ENCODE measurements at places on chromosomes 3 and 15. TPM values are rescaled to one million over a fixed set of nuclear protein-coding genes. Genes with fewer than 3 reads are reported as not detected.

Gene ZIC1
- 0.08 TPM for polyA plus RNA-seq

Gene FSTL1
- 519 TPM for polyA plus RNA-seq

Gene SNX22
- 1.9 TPM for polyA plus RNA-seq

Gene RPL4
- polyA plus RNA-seq = 3,332 TPM

Gene SEMA3G
- 19.1 TPM for polyA plus RNA-seq

Gene MASP1
- 8.7 TPM for polyA plus RNA-seq

Gene GOLGA8T
- polyA plus RNA-seq = 0.35 TPM

Gene MAP6D1
- 0.88 TPM for polyA plus RNA-seq

Gene SCG5
- polyA plus RNA-seq = 18.2 TPM

Gene GRAMD1C
- 34.7 TPM for polyA plus RNA-seq

Gene WDR48
- polyA plus RNA-seq = 117 TPM

Gene FBXL2
- 28.7 TPM for polyA plus RNA-seq

Gene LRTM1
- polyA plus RNA-seq = not detected

Gene AMOTL2
- 75.0 TPM for polyA plus RNA-seq

Gene MRAS
- polyA plus RNA-seq = 29.7 TPM

Gene GASK1A
- polyA plus RNA-seq = 6.1 TPM

Gene ATP13A4
- polyA plus RNA-seq = 1.3 TPM

Gene THRB
- 31.4 TPM for polyA plus RNA-seq

Gene DAZL
- polyA plus RNA-seq = not detected

Gene TTLL13
- polyA plus RNA-seq = 0.45 TPM

Gene GP5
- 0.40 TPM for polyA plus RNA-seq

Gene SLITRK3
- polyA plus RNA-seq = 0.23 TPM

Gene TMEM207
- polyA plus RNA-seq = 18.1 TPM

Gene NOX5
- 1.5 TPM for polyA plus RNA-seq

Gene RFT1
- polyA plus RNA-seq = 25.1 TPM

Gene TMC3
- polyA plus RNA-seq = 0.17 TPM

Gene CYP19A1
- polyA plus RNA-seq = not detected

Gene SENP8
- polyA plus RNA-seq = 6.8 TPM

Gene FETUB
- polyA plus RNA-seq = 0.28 TPM

Gene SERPINI2
- 1.9 TPM for polyA plus RNA-seq

Gene INO80
- polyA plus RNA-seq = 27.6 TPM

Gene LSMEM2
- polyA plus RNA-seq = 0.58 TPM

Gene FOXB1
- not detected for polyA plus RNA-seq

Data from left kidney (tissue), 8 donors.